ENCODE measurements at places on chromosomes 2 and 18.

DNA sequence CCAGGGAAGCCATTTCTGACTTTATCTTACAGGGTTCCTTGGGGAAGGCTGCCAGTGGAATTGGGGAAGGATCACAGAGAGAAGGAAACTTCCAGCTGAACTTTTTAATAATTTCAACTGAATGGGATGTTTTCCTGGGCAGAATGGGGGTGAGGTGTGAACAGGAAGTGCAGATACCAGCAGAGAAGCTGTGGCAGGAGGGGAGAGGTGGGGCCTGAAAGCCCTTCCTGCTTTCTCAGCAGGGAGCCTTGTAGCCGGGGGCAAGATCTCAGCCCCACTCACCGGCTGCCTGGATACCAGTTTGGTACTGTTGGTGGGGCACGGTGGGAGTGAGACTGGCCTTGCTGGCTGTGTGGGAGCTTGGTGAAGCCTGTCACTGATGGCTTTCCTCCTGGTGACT, 170.5 kb downstream of the ZBTB7C start:
- no peak for DNase-seq

- DNase-seq, result no peak
Observed at GRCh38 chr2:190069936-190070696, 7.6 kb upstream of the MSTN start.

GRCh38 chr18:74768096-74768495, 170.4 kb downstream of the ZNF407 start:
- no peak for DNase-seq

- DNase-seq, result no peak
Observed at GRCh38 chr2:42796427-42797248, 4.3 kb upstream of the HAAO start.

DNA sequence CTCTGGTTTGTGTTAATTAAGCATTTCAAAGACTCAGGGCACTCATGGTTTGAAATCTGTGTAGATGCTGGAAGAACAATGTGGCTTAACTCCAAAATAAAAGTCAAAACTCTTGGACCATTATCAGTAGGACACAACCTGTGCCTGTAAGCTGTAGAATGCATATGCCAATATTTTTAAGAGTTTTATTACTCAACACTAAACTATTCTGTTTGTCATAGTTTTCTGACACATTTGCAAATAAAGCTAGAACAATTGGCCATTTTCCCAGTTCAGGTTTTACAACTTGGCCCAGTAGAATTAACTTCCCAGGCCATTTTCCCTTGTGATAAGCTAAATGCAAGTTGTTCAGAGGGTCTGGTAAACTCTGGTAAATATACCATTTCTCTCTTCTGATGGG, 713.1 kb downstream of the CBLN2 start:
- no peak for DNase-seq

DNA sequence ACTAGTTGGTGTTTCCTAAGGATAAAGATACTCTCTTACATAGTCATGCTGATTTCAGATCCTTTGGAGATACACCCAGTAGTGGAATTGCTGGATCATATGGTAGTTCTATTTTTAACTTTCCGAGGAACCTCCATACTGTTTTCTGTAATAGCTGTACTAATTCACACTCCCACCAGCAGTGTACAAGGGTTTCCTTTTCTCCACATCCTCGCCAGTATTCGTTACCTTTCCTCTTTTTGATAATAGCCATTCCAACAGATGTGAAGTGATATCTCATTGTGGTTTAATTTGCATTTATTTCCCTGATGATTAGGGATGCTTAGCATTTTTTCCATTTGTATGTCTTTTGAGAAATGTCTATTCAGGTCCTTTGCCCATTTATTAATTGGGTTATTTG, 34.0 kb downstream of the ACTR2 start:
- DNase-seq, result no peak

- DNase-seq, result no peak
Observed at GRCh38 chr2:204265681-204266181, 279.5 kb upstream of the PARD3B start.

GRCh38 chr2:172480301-172481218, 53.2 kb downstream of the ITGA6 start:
- no peak for DNase-seq

DNA sequence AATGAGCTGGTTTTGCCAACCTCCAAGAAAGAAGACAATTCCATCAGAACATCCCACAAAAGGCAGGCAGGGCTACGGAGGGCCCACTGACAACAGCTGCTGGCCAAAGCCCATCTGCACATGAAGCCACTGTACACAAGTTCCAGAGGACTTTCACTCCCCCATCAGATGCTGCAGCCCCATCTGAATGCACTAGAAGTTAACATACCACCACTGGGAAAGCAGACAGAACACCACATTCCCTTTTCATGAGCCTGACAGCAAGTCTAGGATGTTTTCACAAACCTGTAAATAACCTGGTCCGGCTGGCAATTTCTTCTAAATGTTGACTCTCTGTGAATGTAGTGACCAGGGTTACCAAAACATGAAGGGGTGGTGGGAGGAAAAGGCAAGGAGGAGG, 41.5 kb downstream of the CCBE1 start:
- no peak for DNase-seq

DNA sequence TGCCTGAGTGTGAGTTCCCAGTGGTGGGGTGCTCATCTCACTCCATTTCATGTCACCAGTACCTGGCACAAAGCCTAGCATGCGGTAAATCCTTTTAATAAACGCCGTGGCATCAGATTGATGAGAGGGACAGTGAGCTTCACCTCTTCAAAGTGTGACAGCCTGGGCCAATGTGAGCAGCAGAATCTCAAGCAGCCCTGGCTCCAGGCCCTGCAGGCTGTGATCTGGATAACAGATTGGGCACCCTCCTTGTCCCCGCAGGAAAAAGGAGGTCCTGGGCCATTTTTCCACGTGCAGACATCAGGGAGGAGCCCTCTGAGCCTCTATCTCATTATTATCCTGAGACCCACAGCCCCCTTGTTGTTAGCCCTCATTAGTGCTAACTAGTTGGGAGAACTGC, 34.8 kb downstream of the TET3 start:
- DNase-seq, result no peak

DNA sequence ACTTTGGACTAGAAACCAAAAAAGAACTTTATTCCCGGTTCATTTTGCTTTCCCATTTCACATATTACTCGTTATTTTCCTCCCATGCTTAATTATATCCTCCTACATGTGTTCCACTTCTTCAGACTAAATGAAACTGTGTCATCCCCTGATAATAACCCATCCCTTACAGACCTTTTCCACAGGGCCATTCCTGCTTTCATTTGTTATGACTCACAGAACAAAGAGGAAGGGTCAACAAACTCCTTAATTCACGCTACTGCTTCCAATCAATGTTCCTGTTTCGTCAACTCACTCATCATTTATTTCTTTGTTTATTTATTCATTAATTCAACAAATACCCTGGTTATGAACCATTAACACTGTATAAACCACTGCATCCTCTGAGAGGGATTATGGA, 104.5 kb downstream of the ZEB2 start:
- no peak for DNase-seq

- DNase-seq, result no peak
Observed at GRCh38 chr2:120182019-120182560, 41.1 kb downstream of the TMEM185B start.

DNA sequence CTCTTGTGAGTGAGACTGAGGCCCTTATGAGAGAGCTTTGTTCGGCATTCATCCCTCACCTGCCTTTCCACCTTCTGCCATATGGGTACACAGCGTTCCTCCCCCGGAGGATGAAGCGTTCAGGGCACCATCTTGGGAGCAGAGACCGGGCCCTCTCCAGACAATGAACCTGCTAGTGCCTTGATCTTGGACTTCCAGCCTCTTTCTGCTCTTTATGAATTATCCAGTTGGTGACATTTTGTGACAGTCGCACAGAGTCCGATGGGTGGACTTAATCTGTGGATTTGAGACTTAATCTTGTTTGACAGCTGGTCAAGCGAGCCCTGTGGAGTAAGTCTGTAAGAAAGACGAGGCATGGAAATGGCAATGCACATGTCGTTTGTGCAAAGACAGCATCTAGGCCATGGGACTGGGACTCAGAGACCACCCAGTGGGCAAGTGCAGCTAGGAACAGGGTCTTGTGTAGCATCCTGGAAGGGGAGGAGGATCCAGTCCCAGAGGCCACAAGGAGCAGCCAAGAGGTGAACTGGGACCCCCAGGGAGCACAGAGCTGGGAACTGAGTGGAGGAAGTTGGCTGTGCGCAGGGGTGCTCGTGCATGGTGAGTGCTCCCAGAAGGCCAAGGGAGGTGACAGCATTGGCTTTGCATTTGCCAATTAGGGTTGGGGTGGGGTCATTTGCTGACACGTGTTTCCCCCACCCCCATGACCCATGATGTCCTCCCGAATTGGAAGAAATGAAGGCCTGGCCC, 69.5 kb upstream of the HDAC4 start:
- DNase-seq, result no peak

DNA sequence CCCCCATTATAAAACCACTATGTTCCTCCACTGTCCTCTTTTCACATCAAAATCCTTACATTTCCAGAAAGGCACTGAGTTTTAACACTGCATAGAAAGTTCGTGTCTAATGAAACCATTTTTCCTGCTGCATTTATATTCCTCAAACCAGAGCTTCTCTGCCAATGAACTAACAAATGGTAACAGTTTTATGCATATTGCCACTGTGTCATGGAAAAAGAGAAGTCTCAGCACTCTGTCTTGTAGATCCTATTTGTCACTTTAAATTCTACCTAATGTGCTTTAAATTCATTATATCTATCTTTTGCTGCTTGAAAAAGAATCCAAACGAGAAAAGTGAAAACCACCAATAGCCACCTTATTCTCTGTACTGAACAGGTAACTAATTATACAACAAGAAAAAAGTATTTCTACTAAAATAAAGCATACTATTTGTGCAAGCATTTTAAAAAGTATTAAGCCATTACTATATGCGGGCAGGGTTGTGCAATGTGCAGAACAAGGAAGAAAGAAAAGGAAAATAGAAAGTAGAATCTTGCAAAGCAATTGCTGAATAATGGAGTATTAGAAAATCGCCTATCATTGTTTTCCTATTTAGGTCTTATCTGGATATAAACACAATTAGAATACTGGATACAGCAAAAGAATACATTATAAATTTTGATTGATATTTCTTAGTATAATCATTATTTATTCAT, 328.9 kb downstream of the ZEB2 start:
- DNase-seq, result no peak

GRCh38 chr18:47953471-47953931, 23.0 kb upstream of the SMAD2 start:
- peak; percentile 6 for DNase-seq

- DNase-seq, result no peak
Observed at GRCh38 chr2:221752781-221753180, 180.7 kb upstream of the EPHA4 start.
